ENCODE measurements at places on chromosomes 12 and 14. TPM values are rescaled to one million over a fixed set of nuclear protein-coding genes. Genes with fewer than 3 reads are reported as not detected.

GRCh38 chr14:43877351-43877960 lies 629.6 kb downstream of the FSCB start:
- no peak for DNase-seq

GRCh38 chr12:19196959-19197630 lies 67.6 kb downstream of the PLEKHA5 start:
- DNase-seq: peak; percentile 45

GRCh38 chr12:124296916-124297351 lies 2.0 kb downstream of the RFLNA start:
- DNase-seq: no peak

- DNase-seq: peak; percentile 15
Observed at GRCh38 chr12:69872804-69873203, 47.8 kb downstream of the MYRFL start.

Gene FAR2
- 22.5 TPM for total RNA-seq

Data from fibroblast of the aortic adventitia (primary cell).